ENCODE measurements at places on chromosomes 7 and 10. TPM values are rescaled to one million over a fixed set of nuclear protein-coding genes. Genes with fewer than 3 reads are reported as not detected.

GRCh38 chr7:26305090-26305868, 13.6 kb downstream of the SNX10 start:
- DNase-seq, result no peak

DNA sequence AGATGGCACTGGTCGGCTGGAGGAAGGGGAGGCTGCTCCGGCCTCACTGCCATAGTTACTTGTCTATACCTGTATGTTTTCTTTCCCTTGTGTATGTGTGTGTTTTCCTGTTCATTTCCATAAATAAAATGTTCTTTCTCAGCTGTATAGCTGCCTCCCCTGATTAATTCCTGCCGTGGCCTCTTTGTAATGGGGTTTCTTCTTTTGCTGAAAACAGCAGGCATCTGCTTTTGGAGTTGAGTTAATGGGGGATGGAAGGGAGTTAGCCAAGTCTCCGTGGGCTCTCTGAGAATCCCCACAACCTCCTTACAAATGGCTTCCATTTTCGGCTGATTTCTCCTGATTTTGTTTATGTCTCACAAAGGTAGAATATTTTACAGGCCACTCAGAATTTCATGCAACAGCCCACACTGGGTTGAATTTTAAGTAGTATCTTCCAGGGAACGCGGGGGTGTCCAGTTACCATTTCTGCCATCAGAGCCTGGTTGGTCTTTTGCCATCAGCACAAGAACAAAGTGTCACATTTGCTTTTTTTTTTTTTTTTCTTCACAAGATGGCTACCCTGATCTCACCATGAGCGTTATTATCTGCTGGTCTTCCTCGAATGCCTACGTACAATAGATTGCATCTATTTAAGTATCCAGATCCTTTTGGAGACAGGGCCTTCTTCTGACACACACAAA, 88.1 kb upstream of the NRP1 start:
- no peak for DNase-seq

Gene AKR1E2
- total RNA-seq, result 1.7 TPM

DNA sequence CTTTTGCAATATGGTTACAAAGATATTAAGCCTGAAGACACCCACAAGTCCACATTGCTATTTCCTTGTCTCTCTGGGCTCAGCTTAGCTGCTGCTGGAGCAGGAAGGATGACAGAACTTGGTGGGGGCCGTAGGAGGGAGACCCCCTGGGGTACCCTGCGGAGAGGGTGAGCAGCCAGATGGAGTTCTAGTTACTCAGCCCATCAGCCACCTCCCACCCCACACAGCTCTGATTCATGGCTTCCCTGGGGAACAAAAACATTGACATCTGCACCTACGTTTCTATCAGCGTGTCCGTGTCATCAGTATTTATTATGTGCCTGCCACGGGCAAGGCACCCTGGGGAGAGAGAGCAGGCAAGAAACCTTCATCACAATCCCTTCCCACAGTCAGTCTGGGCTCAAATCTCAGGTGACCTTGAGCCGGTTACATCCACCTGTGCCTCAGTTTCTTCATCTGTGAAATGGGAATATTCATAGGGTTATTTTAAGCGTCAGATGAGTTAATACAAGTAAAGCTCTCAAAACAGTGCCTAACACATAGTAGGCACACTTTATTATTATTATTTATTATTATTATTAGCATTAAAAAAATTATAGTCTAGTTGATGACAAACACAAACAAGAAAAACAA, 131.5 kb downstream of the C10orf105 start:
- DNase-seq, result no peak

DNA sequence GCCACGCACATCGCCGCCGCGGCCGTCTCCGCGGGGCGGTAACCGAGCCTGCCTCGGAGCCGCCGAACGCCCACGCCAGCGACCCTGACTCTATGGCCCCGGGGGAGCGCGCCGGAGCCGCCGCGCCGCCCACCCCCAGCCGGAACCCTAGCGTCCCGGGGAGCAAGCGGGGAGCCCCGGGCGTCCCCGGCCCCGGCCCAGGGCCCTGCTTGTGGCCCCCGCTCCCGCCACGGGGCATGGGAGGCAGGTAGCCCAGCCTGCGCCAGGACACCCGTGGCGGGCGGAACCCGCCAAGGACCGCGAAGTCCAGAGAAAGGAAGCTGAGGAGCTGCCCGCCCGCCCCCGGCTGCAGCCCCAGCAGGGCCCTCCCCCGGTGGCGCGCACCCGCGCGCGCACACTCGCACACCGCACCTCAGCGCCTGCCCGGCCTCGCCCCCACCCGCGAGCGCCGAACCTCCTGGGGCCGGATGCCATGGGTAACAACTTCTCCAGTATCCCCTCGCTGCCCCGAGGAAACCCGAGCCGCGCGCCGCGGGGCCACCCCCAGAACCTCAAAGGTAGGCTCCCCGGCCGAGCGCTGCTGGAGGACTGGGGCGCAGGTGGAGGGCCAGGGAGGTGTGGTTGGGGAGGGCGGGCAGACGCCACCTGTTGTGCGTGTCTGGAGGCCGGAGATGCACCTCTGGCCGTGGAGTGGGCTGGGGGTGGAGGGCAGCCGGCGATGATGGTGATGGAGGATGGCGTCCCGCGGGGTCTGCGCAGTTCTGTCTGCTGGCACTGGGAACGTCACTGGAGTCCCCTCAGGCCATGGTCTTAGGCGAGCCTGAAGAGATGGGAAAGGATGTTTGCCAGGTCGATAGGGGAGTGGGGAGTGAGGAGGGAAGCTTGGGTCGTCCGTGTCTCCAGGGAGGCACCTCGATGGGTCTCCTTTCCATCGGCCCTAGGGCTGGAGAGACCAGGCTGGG, 692 bp downstream of the NEURL1 start:
- no peak for DNase-seq

GRCh38 chr7:72309476-72309875, 102.7 kb downstream of the CALN1 start:
- DNase-seq, result no peak

- no peak for DNase-seq
These were observed 16.6 kb downstream of the AKAP9 start for GRCh38 chr7:91957232-91957631.

GRCh38 chr7:12728192-12728538, 40.7 kb downstream of the ARL4A start:
- no peak for DNase-seq

GRCh38 chr10:7787150-7787856, 490 bp downstream of the KIN start:
- no peak for DNase-seq

DNA sequence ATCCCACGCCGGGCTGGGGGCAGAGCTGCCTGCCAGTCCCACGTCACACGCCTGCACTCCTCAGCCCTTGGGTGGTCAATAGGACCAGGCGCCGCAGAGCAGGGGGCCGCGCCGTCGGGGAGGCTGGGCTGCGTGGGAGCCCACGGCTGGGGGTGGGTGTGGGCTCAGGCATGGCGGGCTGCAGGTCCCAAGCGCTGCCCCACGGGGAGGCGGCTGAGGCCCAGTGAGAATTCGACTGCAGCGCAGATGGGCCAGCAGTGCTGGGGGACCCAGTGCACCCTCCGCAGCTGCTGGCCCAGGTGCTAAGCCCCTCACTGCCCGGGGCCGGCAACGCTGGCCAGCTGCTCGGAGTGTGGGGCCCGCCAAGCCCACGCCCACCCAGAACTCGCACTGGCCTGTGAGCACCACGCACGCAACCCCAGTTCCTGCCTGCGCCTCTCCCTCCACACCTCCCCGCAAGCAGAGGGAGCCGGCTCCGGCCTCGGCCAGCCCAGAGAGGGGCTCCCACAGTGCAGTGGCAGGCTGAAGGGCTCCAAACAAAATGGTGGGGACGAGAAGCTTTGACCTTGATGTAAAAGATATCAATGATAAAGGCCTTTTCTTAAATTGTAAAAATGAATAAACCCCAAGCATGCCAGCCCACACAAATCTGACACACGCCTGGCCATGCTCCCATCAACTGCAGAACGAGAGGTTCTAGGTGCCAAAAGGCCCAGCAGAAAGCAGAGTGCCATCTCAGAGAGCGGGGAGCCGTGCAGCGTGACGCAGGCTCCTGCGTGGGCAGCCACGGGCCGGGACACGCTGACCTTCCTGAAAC, 255.5 kb downstream of the MAD1L1 start:
- DNase-seq, result no peak

Gene POLR2J2
- 6.7 TPM for total RNA-seq

DNA sequence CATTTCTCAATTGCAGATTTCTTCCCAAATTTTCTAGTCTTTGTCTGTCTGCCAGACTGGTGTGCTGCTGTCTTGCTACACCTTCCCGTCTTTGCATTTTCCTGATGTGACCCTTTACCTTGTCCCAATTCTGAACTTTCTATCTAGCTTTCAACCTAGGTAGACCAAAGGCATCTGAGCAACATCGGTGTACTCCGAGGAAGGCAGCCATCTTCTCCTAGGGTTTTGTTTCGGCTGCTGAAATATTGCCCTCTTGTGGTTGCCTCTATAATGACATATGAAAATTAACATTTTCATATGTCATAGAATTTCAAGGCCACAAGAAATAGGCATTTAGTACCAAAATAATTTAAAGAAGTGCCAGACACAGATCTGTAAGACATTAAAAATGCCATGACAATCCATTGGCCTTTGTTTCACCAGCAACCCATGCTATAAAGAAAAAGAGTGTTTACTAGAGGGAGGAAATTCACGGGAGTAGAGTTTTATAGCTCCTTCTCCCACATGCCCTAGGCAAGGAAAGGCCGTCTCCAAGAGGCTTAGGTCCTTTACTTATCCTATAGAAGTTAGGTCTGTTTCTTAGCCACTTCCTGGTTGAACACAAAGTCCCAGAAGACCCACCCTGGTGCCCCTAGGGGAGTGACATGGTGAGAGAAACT, 23.4 kb downstream of the OR9A2 start:
- no peak for DNase-seq

- DNase-seq, result no peak
These were observed 484.0 kb upstream of the GALNT17 start for GRCh38 chr7:70647801-70648498.

GRCh38 chr10:129219364-129219763, 247.7 kb upstream of the MGMT start:
- no peak for DNase-seq

Gene GIMAP1
- not detected for total RNA-seq

DNA sequence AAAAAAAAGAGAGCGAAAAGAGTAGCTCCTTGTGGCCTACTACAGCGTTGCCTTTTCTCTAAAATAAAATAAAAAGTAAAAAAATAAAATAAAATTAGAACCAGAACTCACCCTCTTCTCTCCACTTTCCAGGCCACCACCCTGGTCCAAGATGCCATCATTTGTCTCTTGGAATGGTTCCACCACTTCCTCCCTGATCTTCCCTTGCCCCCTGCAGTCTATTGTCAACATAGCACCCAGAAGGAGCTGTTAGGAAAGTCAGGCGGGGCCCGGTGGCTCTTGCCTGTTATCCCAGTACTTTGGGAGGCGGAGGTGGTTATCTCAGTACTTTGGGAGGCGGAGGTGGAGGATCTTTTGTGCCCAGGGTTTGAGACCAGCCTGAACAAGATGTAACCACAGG, 7.6 kb upstream of the GRID2IP start:
- DNase-seq, result no peak

Gene MYOZ1
- 0.78 TPM for total RNA-seq

- no peak for DNase-seq
These were observed 9.8 kb upstream of the LAMB1 start for GRCh38 chr7:108012499-108013430.

DNA sequence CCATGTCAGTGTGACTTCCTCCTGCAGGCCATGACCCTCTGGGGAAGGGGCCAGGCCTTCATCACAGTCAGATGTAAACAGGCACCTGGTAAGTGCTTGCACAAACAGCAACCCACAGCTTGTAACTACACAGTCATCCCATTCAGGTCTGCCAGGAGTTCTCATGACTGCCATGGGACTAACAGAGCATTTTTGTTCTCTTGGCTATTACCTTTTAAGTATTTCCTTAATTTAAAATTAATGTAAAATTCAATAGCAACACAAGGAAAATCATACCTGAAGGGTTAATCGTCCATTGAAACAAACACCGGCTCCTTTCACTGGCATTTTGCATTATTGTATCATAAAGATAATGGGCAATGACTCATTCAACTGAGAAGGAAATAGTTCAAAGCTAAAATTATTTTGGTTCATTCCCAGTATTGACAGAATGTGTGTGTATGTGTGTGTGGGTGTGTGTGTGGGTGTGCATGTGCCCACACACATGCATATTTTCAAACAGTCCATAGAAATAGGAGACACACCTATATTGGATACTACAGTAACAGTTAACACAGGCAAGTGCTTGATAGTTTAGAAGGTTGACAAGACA, 307.9 kb downstream of the WDR11 start:
- no peak for DNase-seq

GRCh38 chr7:99505324-99505662, 831 bp downstream of the ZKSCAN5 start:
- DNase-seq, result no peak

GRCh38 chr10:14683256-14683655, 91.4 kb downstream of the FAM107B start:
- no peak for DNase-seq

- no peak for DNase-seq
These were observed 3.0 kb upstream of the BUB3 start for GRCh38 chr10:123150986-123151736.

Gene CPA2
- total RNA-seq, result not detected

DNA sequence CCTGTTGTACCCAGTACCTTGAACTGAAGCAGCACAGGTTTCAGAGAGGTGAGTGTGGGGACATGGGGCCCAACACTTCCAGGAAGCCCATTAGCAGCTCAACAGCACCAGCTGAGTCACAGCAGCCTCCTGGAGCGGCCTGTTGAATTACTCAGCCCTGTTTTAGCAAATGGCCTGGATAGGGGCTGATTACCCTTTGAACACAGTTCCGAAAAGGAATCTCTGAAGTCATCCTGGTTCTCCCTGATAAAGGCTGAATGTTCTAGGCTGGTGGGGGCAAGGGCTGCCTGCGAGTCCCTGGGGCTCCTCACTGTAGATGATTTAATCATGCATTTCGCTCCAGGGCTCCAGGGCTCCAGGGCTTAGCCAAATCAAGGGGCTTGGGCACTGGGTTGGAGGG, 287.5 kb downstream of the GRID1 start:
- no peak for DNase-seq

Gene ADRA2A
- total RNA-seq, result not detected

GRCh38 chr7:105886776-105887175, 10.4 kb upstream of the ATXN7L1 start:
- no peak for DNase-seq

GRCh38 chr7:18679261-18679660, 183.7 kb downstream of the HDAC9 start:
- DNase-seq, result no peak

- no peak for DNase-seq
These were observed 20.4 kb upstream of the HILPDA start for GRCh38 chr7:128435327-128435686.

GRCh38 chr7:44978511-44979366, at the start of gene MYO1G:
Gene MYO1G (minus strand): TSS chr7:44979015. CDS start chr7:44978961, 54 bp downstream.
- no peak for DNase-seq

- DNase-seq, result peak; percentile 95
These were observed 21.6 kb downstream of the TMEM72 start for GRCh38 chr10:44932517-44933450.

Gene RNLS
- 3.9 TPM for total RNA-seq

- DNase-seq, result no peak
These were observed 90.3 kb downstream of the SRPK2 start for GRCh38 chr7:105298439-105298894.

DNA sequence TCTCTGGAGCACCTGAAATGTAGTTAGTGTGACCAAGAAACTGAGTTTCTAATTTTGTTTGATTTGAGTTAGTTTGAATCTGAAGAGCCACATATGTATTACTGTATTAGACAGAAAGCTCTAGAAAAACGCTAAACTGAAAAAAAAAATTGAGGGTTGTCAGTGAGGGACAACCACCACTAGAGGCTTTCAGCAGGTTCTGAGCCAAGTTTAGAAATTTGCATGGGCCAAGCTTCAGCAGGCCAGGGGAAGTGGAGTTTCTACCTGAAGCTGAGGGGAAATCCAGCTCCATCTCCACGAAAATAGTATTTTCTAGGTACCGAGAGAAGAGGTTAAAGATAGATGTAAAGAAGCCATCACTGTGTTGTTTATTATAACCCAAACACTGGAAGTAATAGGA, 77.9 kb upstream of the PLXNA4 start:
- DNase-seq, result no peak

Gene H2BK1
- total RNA-seq, result 1.1 TPM
